Esophagus muscularis mucosa (tissue), 4 donors: ENCODE measurements at places on chromosomes 11 and 22. TPM values are rescaled to one million over a fixed set of nuclear protein-coding genes. Genes with fewer than 3 reads are reported as not detected.

DNA sequence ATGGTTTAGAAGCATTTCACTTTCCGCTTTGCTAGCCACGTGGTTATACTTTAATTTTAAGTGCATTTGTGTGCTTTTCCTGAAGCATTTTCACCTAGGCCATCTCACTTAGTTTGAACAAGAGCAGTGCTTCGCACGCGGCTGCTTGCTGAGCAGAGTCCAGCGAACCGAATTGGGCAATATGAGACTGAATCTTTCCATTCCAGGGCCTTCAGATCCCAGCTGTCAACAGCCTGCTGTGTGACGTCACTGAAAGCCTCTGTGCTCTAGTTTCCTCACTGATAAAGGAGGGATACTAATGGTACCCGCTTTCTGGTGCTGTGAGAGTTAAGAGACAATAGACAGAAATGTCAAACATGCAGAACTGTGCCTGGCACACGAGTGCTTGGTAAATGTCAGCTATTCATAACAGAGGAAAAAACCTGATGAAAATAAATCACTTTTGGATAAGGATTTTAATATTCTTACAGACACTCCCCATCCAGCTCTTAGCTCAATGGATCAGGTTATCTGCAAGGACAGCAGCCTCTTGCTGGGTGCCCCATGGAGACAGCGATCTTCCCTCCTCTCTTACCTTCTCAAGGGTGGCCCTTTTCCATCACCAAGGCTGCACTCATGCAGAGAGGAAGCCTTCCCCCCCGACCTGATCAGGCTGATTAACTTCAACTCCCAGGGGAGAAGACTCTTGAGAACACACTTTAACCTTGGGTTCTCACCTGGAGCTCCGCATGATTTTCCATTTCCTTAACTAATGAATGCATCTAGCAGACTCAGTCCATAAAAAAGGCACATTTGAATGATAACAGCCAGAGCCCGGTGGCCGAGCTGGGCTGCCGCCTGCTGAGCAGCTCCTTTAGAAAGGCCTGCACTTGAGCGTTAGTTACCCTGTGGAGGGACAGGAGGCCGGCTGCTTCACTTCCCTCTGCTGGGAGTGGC lies 3.5 kb upstream of the GLB1L3 start:
- no peak for DNase-seq
- peaks cover 42% of the 10 kb centered on the region for H3K27me3 ChIP-seq
- H3K36me3 ChIP-seq, result no peaks in the 10 kb centered on the region

DNA sequence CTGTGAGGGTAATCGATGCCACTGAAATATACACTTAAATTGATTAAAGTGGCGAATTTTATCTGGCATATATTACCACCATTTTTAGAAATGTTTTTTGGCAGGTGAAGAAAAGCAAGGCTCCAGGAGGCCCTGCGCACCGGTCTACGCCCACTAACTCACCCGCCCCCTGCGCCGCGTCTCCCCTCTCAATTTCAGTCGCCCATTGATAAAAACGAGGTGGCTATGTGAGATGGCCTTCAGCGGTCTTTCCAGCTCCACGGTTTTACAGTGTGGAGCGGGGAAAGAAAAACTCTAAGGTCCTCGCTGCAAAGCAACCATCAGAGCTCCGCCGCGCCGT lies 602 bp upstream of the AQP11 start:
- H3K27ac ChIP-seq, result peak overlapping the region; percentile 88
- DNase-seq, result no peak
- peak overlapping the region; percentile 79 for H3K4me3 ChIP-seq
- peaks cover 11% of the 10 kb centered on the region for H3K4me1 ChIP-seq
- no peaks in the 10 kb centered on the region for H3K27me3 ChIP-seq

DNA sequence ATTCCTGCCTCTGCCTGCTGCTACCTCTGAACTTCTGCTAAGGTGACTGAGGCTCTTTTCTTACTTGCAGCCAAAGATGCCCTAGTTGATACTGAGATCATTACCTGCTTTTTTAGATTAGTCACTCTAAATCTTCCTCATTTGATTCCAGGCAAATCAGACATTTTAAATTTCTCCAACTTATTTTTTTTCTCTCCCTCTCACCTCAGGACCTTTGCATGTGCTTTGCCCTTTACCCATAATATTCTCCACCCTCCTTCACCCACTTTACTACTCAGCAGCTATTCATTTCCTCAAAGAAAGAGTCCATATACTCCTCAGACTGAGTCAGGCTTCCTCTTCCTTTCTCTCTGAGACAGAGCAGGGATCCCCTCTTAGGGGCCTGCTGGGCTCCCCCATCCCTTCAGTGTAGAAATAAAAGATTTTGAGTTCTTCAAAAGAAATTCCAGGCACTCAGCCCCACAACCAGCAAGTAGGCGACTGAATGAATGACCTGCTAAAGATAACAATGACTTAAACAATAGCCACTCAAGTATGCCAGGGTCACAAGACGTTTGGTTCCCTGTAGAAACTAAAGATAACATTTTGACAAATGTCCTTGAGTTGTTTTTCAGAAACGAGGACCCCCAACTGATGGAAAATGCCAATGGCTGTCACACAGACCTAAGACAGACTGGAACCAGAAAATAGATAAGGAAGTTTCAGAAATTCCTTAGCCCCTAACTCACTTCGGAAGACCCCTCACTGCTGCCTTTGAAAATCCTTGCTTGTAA lies 104.2 kb downstream of the MTNR1B start:
- no peak overlapping the region for H3K4me3 ChIP-seq
- H3K4me1 ChIP-seq, result no peaks in the 10 kb centered on the region
- H3K27ac ChIP-seq, result no peak overlapping the region
- DNase-seq, result no peak
- no peaks in the 10 kb centered on the region for H3K27me3 ChIP-seq

The ANO5 gene
- 13.4 TPM for total RNA-seq

The RIMBP3C gene
- total RNA-seq, result not detected
